ENCODE measurements at places on chromosomes 12 and 14.

GRCh38 chr12:105206686-105207374 lies 29.1 kb downstream of the APPL2 start:
- no peak for DNase-seq

GRCh38 chr12:103547929-103548328 lies 39.1 kb upstream of the STAB2 start:
- no peak for DNase-seq

DNA sequence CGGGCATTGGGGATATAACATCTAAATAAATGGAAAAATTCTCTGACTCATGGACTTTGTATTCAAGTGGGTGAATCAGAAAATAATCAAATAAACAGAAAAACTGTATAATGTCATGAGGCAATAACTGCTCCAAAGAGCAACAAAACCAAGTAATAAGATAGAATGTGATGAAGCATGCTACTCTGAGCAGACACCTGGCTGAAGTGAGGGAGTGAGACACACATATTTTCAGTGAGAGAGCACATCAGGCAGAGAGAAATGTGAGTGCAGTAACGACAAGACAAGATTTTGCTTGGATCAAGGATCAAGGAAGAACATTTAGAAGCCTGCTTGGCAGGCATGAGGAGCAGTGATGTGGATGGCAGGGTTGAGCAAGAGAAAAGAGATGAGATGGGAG lies 75.8 kb upstream of the CCDC91 start:
- no peak for DNase-seq

DNA sequence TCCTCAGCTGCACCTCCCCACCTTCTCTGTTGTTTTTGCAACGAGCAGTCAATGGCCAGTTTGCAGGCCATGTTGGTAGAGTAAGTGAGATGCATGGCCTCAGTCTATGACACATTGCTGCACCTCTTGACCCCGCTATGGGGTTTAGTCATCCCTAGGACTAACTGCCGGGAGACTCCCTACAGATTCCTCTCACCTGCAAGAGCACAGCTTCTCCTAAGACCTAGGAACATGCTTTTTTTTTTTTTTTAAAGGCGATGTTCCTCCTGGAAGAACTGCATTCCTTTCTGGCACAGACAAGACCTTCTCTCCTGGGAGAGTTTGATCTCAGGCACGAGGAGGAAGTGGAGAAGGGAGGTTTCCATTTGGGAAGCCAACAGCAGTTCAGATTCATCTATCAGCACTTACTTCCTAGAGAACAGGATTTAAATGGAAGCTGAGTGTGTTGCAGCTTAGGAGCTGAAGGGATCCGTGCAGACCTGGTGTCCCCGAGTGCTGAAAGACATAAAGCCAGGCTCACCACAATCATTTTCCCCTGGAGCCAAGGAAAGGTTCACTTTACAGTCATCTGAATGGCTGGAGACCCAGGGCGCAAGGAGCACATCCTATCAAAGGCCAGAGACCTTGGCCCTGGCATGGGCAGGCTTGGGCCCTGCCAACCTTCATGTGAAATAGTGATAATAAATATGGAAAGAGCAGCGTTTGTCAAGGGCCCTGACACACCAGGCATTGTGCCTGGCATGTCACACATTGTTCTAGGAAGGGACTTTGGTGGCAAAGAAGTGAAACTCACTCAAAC lies 104.1 kb downstream of the LGMN start:
- no peak for DNase-seq

DNA sequence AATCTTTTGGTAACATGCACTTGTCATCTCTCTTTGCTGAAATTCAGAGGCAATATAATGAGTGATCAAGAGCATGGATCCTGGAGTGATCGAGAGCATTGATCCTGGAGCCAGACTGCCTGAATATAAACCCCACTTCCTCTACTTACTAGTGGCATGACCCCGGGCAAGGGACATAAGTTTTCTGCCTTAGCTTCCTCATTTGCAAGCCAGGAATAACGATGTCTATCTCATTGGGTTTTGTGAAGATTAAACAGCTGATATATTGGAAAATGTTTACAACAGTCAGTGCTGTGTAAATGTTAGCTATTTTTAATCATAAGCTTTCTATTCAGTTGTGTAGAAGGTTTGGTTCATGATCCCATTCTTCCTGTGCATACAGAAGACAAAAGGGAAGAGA lies 2.4 kb upstream of the CSRNP2 start:
- no peak for DNase-seq

GRCh38 chr12:15664491-15664890 lies 124.7 kb downstream of the EPS8 start:
- no peak for DNase-seq

DNA sequence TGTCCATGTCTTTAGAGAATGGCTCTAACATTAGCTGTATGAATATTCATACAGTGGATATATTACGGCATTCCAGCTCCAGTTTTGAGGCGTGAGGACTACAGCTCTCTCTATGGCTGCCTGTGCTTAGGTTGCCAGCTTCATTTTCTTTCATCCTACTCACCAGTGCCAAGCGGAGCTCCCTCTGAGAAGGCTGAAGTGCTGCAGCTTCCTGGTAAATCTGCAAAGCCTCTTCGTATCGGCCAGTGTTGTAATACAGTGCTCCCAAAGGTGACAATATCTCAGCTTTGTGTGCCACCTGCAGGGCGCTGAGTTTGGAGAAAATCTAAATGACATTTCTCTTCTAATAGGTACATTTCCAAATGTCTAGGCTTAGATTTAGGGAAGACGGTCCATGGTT lies 19.8 kb upstream of the OVCH1 start:
- no peak for DNase-seq

Measured in T-cell (primary cell).